GM12878 (cell line): ENCODE measurements at places on chromosomes 6 and 20. TPM values are rescaled to one million over a fixed set of nuclear protein-coding genes. Genes with fewer than 3 reads are reported as not detected.

- H3K4me3 ChIP-seq = no peak overlapping the region
- no peak overlapping the region for H3K27ac ChIP-seq
- H3K27me3 ChIP-seq = no peaks in the 10 kb centered on the region; the same call in 1 of the 2 replicates
- H3K4me1 ChIP-seq = peaks cover 9% of the 10 kb centered on the region
- DNase-seq = peak; percentile 34
- H3K36me3 ChIP-seq = no peaks in the 10 kb centered on the region
Observed at GRCh38 chr6:43798688-43799444, 28.9 kb downstream of the VEGFA start.

DNA sequence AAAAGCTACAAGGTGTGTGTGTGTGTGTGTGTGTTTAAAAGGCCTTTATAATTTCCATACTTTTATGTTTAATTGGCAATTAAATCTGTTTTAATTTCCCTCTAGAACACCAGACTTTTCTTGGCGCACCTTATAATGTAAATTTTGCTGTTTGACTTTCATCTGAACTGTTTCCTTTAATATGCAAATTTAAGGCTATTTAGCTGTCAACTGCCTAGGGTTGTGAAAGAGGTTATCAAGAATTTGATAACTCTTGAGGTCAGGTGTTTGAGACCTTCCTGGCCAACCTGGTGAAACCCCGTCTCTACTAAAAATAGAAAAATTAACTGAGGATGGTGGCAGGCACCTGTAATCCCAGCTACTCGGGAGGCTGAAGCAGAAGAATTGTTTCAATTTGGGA is 4.0 kb upstream of the LHFPL5 start:
- H3K4me1 ChIP-seq = no peaks in the 10 kb centered on the region
- no peak overlapping the region for H3K4me3 ChIP-seq
- H3K27ac ChIP-seq = no peak overlapping the region
- DNase-seq = no peak
- H3K36me3 ChIP-seq = no peaks in the 10 kb centered on the region

GRCh38 chr6:27601668-27602254 is 128.9 kb upstream of the ZNF184 start:
- peak overlapping the region; percentile 58 for H3K27ac ChIP-seq
- no peak for DNase-seq
- H3K27me3 ChIP-seq = no peaks in the 10 kb centered on the region
- H3K36me3 ChIP-seq = no peaks in the 10 kb centered on the region

GRCh38 chr6:148935705-148936435 is 189.0 kb downstream of the UST start:
- no peaks in the 10 kb centered on the region for H3K27me3 ChIP-seq
- H3K27ac ChIP-seq = no peak overlapping the region
- no peak for DNase-seq
- no peaks in the 10 kb centered on the region for H3K36me3 ChIP-seq

- H3K27ac ChIP-seq = peak overlapping the region; percentile 54
- no peaks in the 10 kb centered on the region for H3K27me3 ChIP-seq
- H3K36me3 ChIP-seq = no peaks in the 10 kb centered on the region; the same call in 1 of the 2 replicates
- no peak for DNase-seq
- H3K4me3 ChIP-seq = no peak overlapping the region
Observed at GRCh38 chr6:158270389-158271127, 41.7 kb upstream of the TULP4 start.

MEP1A gene
- not detected in 2 replicates for total RNA-seq
